ENCODE measurements at places on chromosomes 11 and 22. TPM values are rescaled to one million over a fixed set of nuclear protein-coding genes. Genes with fewer than 3 reads are reported as not detected.

DNA sequence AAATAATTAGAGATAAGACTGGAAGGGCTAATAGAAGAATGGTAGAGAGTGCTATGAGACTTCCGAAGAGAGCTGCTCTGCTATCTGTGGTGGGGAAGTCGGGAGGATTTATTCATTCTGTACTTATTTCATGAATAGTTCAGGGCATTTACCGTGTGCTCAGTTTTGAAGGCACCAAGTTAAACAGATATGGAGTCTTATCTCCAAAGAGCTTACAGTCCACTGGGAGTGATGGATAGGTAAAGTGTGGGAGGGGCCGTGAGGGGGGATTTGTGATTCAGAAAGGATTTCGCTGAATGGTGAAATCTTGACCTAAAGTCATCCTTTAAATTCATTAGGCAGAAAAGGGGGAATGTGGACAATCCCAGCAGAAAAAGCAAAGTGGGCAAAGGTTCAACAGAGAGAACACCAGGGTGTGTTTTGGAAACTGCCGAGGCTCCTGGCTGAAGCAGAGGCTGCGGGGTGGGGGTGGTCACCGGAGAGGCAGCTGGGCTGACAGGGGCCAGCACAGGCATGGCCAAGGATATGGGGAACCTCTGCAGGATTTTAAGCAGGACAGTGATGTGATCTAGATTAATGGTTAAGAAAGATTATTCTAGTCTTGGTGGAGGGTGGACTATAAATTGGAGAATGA is 91.2 kb downstream of the UBASH3B start:
- no peak for DNase-seq

DNA sequence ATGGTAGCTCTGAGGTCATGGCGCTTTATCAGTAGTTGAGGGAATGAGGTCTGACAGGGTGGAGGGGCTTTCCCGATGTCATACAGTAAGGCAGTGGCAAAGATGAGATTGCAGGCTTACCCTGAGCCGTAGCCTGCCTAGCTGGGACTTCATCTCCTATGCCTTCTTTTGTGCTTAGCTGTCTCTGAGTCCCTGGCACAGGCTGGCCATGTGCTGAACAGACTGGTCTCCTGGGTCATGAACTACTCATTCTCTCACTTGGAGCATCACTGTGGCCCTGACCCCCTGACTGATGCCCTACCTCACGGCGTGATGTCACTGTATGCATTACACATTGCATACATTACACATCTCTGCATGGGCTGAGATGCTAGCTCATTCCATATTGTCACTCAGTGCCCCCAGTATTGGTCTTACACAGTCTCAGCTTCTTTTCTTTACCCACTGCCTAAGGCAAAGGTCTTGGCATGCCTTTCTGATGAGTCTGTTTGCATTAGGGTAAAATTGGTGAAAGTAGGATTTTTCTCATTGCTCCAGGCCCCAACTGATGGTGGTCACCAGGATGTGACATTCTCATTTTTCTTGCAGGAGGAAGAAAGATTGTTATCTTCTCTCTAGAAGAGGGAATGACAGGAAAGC is 389.4 kb upstream of the CADM1 start:
- peak; percentile 68 for DNase-seq

DNA sequence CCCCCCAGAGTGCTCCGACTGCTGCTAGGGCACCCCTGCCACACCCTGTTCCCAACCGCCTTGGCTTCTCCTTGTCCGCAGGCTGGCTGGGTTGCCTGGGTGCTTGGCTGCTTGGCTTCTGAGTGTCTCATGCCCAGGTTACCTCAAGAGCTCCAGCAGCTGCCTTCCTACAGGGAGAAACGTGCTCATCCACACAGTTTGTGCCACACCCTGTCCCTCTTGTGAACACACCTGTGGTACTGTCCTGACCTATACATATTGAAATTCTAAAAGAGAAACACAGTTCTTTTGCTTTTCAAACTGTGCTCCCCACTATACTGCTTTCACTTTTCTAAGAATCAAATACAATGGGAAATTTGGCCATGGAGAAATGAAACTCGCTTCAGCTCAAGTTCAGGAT is 191.4 kb downstream of the DBX1 start:
- no peak for DNase-seq

GRCh38 chr22:31626427-31627150 is 35.4 kb downstream of the PISD start:
- no peak for DNase-seq

- DNase-seq = no peak
Measured at GRCh38 chr22:27748349-27748748, 53.2 kb downstream of the MN1 start.

- no peak for DNase-seq
Measured at GRCh38 chr11:14882196-14882595, 9.8 kb downstream of the CYP2R1 start.

DNA sequence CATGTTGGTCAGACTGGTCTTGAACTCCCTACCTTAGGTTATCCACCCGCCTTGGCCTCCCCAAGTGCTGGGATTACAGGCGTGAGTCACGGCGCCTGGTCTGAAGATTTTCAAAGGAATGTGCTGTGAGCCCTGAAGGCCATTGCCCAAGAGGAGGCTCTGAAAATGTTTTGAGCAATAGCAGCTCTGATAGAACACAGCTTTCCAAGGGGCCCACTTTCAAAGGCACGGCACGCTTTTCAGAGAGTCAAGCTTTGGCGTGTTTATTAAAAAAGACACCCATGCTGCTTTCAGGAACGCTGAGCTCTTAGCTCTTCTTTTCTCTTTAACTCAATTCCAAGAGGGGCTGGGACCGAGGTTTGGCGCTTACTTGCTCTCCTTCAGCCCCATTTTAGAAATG is 73.8 kb upstream of the CDON start:
- DNase-seq = no peak

- no peak for DNase-seq
Measured at GRCh38 chr11:2177076-2177475, 5.5 kb upstream of the TH start.

DNA sequence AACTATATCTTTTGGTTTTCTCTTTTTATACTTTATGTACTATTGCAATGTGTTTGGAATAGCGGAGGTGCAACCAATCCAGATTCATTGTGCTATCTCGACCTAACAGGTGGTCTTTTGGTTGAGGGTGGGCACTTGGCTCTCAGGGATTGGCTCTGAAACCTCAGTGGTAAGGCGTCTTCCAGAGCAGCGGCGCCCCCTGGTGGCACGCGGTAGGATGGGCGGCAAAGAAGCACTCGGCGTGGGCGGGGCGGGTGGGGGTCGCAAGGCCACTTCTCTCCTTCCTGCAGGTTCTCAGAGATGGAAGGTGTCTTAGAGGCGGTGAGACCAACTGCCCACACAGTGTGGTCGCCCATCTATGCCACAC is 19.2 kb upstream of the PLET1 start:
- peak; percentile 39 for DNase-seq

DNA sequence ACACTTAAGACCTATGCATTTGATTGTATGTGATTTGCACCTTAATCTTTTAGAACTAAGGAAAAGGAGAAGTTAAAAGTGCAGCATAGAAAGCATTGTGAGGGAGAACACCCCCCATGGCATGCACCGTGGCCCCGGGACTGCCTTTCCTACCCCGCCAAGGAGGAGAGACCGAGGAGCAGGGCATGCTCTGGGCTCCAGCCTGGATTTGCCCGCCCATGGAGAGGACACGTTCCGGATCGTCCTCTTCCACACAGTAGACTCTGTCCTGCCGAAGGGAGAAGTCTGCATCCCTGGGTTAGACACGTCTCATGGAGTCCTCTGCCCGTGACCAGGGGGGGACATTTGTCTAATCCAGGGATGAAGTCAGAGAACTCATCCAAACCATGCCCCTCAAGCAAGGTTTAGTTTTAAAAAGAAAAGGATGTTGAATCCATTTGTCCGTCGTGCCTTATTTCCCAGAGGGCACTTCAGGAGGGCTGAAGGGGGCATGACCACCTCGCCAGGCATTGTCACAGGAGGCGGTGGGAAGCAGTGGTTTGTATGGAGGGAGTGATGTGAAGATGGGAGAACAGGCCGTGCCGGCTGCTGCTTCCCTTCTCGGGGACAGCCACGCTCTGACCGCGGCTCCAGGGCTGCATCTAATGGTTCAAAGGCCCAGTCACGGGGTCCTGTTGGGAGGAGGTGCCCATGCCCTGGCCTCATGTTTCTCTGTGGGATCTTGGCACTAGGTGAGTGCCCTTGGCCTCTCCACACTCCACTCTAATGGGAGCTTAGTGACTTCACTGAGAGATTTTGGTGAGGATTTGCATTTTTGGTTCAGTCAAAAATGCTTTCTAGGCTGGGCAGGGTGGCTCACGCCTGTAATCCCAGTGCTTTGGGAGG is 66.2 kb upstream of the GAL start:
- no peak for DNase-seq

DNA sequence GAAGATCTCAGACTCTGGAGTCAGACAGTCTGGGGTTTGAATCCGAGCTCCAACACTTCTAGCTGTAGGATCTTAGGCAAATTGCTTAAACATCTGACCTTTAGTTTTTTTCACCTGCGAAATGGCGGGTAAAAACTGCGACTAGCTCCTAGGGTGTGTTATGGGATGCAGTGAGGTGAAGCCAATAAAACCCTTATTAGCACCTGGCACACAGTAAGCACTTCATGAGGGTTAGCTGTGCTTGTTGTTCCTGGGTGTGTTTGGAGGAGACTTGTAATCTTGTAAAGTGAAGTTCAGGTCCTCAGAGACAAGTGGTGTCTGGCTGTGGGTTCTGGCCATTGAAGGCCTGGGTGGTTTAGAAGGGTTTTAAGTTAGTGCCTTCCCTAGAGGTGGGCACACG is 68.9 kb downstream of the ZBTB16 start:
- DNase-seq = no peak

DNA sequence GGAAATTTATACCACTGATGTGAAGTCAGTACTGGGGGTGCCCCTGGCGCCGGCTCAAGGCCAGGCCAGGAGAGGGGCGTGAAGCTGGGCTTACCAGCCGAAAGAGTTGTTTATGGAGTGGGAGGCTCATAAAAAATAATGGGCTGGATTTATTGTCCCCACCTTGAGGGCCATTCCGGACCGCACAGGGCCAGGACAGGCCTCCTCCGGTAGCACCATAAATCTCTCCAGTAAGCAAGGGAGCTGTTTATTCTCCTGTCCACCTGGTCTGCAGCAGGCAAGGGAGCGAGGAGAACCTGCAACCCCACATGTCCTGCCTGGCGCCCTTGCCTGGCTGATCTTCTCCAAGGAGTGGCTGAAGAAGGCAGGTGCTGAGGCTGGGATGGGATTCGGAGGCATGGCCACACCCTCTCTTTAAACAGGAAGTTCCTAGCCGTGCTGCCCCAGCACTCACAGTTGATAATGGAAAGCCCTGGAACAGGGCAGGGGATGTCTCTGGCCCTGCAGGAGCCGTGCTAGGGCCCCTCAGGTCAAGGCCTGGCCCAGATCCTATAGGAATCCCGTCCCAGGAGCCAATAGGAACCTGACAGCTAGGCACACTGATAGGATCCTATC is 65.1 kb downstream of the SCUBE1 start:
- DNase-seq = no peak

DNA sequence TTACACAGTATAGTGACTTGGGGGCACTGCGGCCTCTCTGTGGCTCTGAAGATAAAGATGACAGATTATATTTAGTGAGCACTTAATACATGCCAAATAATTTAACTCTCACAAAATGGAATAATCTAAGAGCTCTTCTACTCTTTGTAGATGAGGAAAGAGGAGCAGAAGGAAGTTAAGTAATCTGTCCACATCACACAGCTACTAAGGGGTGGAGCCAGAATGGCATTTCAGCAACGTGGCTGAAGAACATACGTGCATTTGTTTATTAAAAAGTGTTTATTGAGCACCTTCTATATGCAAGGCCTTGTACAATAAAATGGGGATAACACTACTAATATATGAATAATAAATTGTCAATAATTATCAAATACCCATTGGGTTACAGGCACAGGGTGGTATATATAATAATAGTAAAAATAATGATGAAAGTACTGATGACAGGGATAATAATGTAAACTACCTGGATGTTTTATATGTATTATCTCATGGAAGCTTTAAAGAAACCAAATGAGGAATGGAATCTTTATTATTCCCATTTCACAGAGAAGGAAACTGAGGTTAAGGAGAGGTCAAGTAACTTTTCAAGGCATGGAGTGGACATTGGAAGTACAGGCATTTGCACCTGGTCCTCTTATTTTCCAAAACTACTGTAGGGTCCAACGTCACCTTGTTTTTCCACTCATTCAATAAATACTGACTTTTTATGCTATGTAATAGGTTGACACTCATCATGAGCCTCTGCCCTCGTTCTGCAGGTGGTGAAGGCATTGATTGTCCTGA is 38.0 kb upstream of the IL17RA start:
- DNase-seq = no peak

- no peak for DNase-seq
Measured at GRCh38 chr11:107564877-107565218, 687 bp downstream of the ALKBH8 start.

GRCh38 chr11:36492724-36493304 is 17.3 kb downstream of the TRAF6 start:
- DNase-seq = peak; percentile 27

DNA sequence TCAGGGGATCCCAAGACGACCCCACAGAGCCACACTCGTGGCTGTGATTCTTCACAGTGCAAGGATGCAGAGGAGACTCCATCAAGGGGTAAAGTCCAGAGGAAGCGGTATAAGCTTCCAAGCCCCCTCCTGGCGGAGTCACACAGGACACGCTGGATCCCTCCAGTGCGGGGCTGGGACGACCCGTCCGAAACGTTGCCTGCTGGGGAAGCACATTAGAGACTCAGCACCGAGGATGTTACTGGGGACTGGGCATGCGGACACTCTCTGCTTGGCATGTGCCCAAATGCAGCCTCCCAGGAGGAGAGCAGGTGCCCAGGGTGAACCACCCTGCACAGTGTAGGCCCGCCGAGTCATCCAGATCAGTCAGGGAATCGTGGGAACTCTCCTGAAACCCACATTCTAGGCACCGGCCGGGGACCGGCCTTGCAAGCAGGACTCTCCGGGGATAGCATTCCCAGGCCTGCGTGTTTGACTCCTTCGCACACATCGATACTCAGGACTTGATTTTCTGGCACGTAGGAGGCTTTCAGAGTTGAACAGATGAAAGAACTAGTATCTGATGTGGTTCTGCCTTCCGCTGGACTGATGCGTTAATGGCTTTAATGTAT is 229.8 kb downstream of the TBC1D22A start:
- DNase-seq = no peak

GRCh38 chr22:25027959-25028840 is 75.7 kb downstream of the KIAA1671 start:
- peak; percentile 26 for DNase-seq

- DNase-seq = no peak
Measured at GRCh38 chr22:41525450-41526225, 18.6 kb downstream of the POLR3H start.

Gene FAM180B
- total RNA-seq = not detected

Gene TEX12
- 0.94 TPM for total RNA-seq

Gene RIMBP3C
- 0.35 TPM for total RNA-seq

Gene FAT3
- 0.27 TPM for total RNA-seq

Gene KMT2A
- total RNA-seq = 24.2 TPM

Gene OR6T1
- not detected for total RNA-seq

Gene NRGN
- total RNA-seq = 9.1 TPM

All from HT1080 (cell line).